ENCODE measurements at places on chromosomes 1 and 21.
A peak's percentile ranks its signal among the peaks of the same experiment; 100 is the strongest.

DNA sequence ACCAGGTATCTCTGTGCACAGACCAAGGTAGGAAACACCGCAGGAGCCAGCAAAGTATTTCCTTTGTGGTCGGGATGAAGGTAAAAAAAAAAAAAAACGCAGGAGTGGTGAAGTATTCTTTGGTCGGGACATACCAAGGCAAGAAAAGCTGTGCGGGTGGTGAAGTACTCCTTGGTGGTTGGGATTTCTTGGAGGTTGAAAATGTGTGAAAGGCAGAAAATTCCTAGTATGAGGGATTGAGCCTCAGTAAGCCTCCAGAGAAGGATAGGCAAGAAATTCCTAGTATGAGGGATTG lies 802.6 kb downstream of the PLA2G4A start:
- DNase-seq = no peak

- DNase-seq = no peak
Observed at GRCh38 chr1:43822040-43822690, 111.4 kb upstream of the ARTN start.

DNA sequence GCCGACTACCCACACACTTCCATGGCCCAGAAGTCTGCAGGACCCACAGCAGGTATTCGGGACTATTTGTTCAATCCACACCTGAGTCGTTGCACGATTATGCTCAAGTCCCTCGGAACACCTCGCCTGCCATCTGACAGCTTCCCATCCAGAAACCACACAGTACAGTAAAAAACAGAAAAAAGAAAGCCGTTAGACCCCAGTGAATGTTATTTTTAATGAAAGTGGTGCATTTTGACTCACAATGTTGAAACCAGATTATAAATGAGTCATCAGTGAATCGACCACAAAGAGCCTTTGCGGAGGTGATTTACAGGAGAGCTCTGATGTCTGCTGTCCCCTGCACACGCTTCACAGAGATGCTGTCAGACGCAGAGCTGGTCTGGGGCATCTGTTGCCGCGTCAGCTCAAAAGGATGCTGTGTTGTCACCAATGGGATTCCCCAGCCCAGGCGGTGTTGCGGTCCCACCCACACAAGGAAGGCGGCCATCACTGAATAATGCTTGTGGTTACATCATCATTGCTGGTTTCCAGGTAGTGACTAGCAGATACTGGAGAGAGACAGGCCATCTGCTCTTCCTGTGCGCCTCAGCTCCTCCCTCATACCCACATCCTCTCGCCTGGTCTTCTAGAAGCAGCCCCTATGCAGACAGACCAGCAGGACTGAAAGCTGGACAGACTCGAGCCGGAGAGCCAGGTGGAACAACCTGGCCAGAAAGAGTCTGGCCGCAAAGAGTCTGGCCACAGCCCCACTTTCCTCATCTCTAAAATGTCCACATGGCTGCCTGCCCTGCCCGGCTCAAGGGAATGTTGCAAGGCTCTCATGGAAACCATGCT lies 116.8 kb downstream of the TOMM20 start:
- peak; percentile 84 for DNase-seq

GRCh38 chr1:163165119-163165518 lies 37.6 kb downstream of the RGS5 start:
- no peak for DNase-seq

DNA sequence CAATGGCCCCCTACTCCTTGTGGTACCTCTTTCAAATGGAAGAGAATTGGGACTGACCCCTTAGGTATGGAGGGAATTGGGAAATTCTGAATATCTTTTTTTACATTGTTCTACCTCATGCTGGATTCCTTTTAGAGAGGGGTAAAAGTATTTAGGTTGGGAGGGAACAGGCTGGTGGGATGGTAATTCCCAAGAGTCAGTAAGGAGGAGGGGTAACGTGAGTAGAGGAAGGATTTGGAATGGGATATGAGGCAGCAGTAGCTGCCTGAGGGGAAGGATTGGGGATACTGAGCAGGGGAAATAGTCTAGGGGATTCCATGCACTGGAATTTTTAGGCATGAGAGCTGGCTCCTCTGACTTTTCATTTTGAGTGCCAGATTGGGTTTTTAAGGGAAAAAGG lies 3.8 kb upstream of the AADACL3 start:
- no peak for DNase-seq

DNA sequence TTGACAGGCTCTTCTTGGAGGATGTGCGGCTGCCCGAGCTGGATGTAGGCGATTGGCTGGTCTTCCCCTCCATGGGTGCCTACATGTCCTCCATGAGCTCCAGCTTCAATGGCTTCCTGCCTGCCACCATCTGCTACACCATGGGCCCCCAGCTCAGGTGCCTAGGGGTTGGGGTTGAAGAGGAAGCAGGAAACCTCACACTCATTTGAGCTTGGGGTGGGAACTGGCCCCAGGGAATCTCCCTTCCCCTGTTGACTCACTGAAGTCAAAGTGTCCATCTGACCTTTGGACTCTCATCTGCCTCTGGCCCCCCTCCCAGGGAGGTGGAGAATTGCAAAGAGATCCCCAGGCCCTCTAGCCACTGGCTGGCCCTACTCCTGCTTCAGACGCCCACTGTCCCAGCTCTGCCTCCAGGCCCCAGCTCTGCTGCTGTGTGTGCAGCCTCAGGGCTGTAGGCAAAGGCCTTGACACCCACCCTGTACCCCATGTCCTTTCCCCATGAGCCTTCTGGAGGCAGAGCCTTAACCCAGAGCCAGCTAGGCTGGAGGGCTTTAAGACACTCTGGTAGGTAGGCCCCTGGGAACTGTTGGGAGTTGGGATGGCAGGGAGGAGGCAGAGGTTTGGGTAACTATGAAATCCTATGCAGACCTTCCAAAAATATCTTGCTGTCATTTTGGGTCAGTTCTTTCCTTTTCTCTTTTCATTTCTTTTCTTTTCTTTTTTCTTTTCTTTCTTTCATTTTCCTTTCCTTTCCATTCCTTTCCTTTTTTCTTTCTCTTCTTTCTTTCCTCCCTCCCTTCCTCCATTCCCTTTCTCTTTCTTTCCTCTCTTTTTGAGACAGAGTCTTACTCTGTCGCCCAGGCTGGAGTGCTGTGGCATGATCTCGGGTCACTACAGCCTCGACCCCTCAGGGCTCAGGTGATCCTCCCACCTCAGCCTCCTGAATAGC lies 66.9 kb upstream of the TINAGL1 start:
- no peak for DNase-seq

GRCh38 chr1:235240960-235241359 lies 79.9 kb upstream of the RBM34 start:
- DNase-seq = no peak

GRCh38 chr1:119781434-119782210 lies 12.9 kb upstream of the HMGCS2 start:
- no peak for DNase-seq

DNA sequence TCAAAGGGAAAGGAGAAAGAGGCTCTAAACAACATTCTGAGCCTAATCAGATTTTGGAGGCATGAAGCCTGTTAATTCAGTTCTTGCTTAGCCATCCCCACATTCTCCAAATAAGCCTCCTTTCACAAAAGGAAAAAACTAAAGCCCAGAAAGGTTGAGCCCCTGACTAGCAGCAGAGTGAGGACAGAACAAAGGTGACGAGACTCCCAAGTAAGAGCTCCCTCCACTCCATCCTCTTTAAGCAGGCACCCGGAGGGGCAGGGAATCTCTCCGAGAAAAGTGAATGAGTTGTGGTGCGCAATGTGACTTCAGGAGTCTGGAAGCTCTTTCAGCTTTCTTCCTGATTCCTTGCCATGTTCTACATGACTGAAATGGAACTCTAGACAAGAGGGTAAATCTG lies 43.4 kb upstream of the MYBPHL start:
- DNase-seq = no peak

DNA sequence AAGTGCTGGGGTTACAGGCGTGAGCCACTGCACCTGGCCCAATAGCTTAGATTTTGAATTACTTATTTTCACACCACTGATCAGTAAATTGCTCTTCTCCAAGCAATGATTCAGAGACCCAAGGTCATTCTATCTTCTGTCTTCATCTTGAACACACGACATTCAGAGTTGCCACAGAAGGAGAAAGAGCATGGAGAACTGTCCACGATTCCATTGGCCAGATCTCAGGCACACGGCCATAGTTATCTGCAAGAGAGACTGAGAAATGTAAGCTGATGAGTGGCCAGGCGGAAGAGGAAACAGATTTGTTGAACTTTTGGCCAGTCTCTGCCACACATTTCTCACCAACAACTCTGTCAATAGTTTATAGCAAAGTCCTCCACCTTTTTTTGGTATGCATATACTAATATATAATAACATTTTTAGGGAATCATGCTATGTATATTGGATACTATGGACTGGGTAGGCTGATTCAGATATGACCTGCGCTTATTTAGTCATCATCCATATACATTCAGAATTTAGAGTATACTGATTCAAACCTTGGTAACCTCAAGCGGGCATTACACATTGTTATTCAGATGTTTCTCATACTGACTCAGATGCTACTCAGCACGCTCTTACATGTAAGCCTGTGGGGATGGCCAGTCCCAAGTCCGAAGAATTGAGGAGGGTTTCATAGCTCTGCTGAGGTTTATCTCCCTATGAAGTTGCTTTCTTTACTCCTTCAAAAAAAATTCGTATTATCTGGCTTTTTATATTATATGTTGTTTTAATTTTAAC lies 25.5 kb upstream of the CAP1 start:
- no peak for DNase-seq

GRCh38 chr1:53945183-53945432 lies 391 bp downstream of the IFT25 start:
- DNase-seq = no peak

GRCh38 chr1:47565676-47566075 lies 127.8 kb downstream of the FOXD2 start:
- DNase-seq = no peak

DNA sequence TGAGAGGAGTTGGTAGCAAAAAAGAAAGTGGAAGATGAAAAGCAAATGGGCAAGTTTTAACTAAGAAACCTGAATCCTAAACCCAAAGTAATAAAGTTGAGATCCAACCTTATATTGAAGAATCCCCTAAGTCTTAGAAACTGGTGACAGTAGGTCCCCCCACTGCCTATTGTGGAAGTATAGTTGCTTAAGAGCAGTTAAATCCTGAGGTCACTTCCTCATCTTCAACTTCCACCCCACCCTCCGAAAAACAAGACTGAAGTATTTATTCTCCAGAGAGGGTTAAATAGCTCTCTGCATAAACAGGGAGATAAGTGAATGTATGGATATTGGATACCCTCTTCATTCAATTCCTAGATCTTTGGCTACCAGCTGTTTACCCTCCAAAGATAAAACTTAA lies 3.3 kb upstream of the DSTYK start:
- no peak for DNase-seq

- DNase-seq = no peak
Observed at GRCh38 chr1:163799190-163799805, 477.5 kb downstream of the NUF2 start.

DNA sequence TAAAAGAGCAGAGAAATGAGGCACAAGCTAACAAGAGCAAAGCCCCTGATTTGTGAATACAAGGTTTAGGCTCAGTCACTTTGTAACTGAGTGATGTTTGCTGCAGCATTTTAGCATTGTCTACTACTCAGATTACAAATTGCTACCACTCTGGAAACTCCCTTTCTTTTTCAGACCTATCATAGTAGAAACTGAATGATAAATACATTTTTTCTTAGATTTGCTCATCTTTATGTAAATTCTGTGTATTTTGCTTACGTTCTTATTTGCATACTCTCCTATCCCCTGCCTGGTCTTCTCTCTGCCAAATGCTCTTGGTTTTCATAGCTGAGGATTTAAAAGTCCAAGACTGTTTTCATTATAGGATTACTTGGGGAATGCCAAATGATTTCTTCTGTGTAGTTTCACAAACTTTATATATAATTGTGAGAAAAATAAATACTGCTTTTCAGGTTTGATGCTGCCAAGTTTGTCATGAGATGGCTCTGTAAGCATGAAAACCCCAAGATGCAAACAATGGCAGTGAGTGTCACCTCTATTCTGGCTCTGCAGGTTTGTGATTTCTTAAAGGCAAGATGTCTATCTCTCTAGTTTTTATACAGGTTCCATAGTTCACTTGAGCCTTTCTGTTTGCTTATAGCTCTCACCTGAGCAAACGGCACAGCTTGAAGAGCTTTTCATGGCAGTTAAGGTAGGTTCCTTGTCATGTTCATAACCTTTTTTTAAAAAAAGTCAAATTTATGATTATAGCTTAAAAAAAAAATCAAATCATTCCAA lies 24.7 kb downstream of the ZYG11A start:
- DNase-seq = no peak

DNA sequence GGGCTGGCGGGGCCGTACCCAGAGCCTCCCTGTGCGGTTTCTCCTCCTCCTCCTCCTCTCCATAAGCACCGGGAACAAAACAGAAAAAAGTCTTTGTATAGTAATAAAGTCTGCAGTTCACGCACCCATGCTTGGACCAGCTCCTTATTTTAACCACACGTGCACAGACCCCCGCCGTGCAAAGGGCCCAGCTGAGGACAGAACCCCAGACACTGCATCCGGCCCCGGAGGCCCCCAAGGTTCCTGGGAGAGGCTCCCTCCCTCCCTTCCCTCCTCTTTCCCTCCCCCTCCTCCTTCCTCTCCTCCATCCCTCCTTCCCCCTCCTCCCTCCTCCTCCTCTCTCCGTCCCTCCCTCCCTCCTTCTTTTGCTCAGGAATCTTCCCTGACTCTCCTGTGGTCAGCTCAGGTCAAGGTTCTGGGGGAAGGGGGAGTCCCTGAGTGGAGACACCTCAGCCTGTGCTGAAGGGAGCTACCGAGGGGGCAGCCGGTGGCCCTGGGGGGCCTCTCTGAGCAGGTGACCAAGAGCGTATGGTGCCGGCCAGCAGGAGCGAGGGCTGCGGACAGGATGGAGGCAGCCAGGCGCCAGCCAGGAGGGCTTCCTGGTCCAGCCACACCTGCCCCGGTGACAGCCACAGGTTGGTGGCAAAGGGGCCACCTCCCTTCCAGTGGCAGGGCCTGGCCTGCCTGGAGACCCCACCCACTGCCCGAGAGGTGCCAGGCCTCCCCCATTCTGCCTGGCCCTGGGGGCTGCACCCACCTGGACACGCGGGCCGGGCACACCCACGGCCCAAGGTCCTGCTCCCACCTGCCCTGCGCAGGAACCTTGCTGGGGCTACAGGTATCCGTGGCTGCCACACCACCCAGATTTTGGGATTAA lies 3.2 kb upstream of the TTLL10 start:
- no peak for DNase-seq

- DNase-seq = no peak
Observed at GRCh38 chr1:109644670-109645069, 11.2 kb upstream of the GSTM4 start.

- DNase-seq = no peak
Observed at GRCh38 chr1:200172311-200172710, 144.8 kb downstream of the NR5A2 start.

GRCh38 chr1:215476541-215476940 lies 90.6 kb upstream of the KCTD3 start:
- no peak for DNase-seq

- no peak for DNase-seq
Observed at GRCh38 chr1:25616095-25616986, at the start of gene MAN1C1. Gene MAN1C1, plus strand, starts transcription at chr1:25616791. Its CDS starts 1,007 bp downstream, at chr1:25617798.

Data from stimulated activated CD8-positive, alpha-beta memory T cell treated with anti-CD3 and anti-CD28 coated beads, Interleukin-15, amount 100 ng/mL, for 4 hours (primary cell).